ENCODE measurements at places on chromosomes 13 and 19. TPM values are rescaled to one million over a fixed set of nuclear protein-coding genes. Genes with fewer than 3 reads are reported as not detected.

LCP1 gene
- 23.9 TPM for total RNA-seq

PROZ gene
- total RNA-seq: not detected

CILP2 gene
- total RNA-seq: not detected

LIM2 gene
- not detected for total RNA-seq

SLC1A5 gene
- 81.4 TPM for total RNA-seq

ATCAY gene
- not detected for total RNA-seq

CEACAM7 gene
- not detected for total RNA-seq

APOC4 gene
- total RNA-seq: not detected

MAP4K1 gene
- total RNA-seq: 2.5 TPM

RYR1 gene
- 5.7 TPM for total RNA-seq

ERVK3-1 gene
- 43.5 TPM for total RNA-seq

MRPL34 gene
- total RNA-seq: 185 TPM

DZIP1 gene
- 31.2 TPM for total RNA-seq

CNFN gene
- total RNA-seq: 5.0 TPM

RDH8 gene
- not detected for total RNA-seq

CEBPA gene
- 33.9 TPM for total RNA-seq

NBEA gene
- 11.4 TPM for total RNA-seq

GRCh38 chr13:50153876-50154275, 138.6 kb downstream of the KCNRG start:
- no peak for DNase-seq
- H3K4me3 ChIP-seq: peak overlapping the region; percentile 45

- H3K4me3 ChIP-seq: no peak overlapping the region
- no peak for DNase-seq
- no peak overlapping the region for H3K27ac ChIP-seq
Measured at GRCh38 chr19:34504273-34504808, 22.8 kb downstream of the WTIP start.

DNA sequence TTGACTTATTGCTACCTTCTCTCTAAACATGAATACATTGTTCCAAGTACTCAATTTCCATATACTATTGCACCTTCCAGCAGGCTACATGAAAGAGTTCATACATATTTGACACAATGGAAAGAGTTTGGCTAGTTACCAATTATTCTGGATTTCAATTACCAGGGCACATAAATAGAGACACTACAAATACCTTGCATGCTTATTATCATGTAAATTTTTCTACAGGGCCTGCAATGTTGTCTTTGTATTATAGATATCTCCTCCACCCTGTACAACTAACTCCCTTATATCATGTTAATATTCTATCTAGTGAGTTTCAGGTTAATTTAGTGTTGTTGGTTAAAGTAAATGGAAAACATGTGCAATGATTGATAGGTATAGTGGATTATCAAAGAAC, 540.7 kb upstream of the SLITRK5 start:
- no peaks in the 10 kb centered on the region for H3K4me1 ChIP-seq
- H3K27ac ChIP-seq: no peak overlapping the region
- H3K27me3 ChIP-seq: no peaks in the 10 kb centered on the region
- DNase-seq: no peak
- no peak overlapping the region for H3K4me3 ChIP-seq
- no peaks in the 10 kb centered on the region for H3K36me3 ChIP-seq

GRCh38 chr19:48121909-48122371, 11.3 kb upstream of the PLA2G4C start:
- H3K36me3 ChIP-seq: no peaks in the 10 kb centered on the region
- no peak overlapping the region for H3K4me3 ChIP-seq
- no peaks in the 10 kb centered on the region for H3K4me1 ChIP-seq
- DNase-seq: no peak
- no peak overlapping the region for H3K27ac ChIP-seq

- H3K36me3 ChIP-seq: no peaks in the 10 kb centered on the region
- H3K27me3 ChIP-seq: no peaks in the 10 kb centered on the region
- DNase-seq: peak; percentile 60
- peaks cover 82% of the 10 kb centered on the region for H3K4me1 ChIP-seq
- H3K27ac ChIP-seq: peak overlapping the region; percentile 76
- H3K4me3 ChIP-seq: no peak overlapping the region
Measured at GRCh38 chr19:17475541-17476115, 5.3 kb downstream of the SLC27A1 start.

DNA sequence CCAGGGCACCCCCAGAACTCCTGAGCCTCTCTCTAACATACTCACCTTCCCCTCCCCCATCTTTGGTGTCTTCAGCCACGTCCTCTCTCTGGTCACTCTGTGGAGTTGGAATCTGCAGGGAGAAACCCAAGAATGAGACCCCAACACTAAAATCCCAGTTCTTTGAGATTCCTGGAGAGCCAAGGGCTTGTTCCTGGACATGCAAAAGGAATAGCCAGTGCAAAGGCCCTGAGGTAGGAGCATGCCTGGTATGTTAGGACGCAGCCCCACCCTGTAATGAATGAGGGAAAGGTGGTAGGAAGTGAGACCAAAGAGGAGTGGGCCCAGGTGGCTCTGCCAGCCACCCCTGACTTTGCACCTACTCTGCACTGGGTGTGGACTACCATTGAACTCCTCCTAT, 2.4 kb upstream of the LPAR2 start:
- no peak overlapping the region for H3K27ac ChIP-seq
- no peak for DNase-seq
- no peaks in the 10 kb centered on the region for H3K36me3 ChIP-seq
- peaks cover 19% of the 10 kb centered on the region for H3K4me1 ChIP-seq
- H3K4me3 ChIP-seq: no peak overlapping the region

- no peaks in the 10 kb centered on the region for H3K4me1 ChIP-seq
- H3K27ac ChIP-seq: no peak overlapping the region
- H3K36me3 ChIP-seq: no peaks in the 10 kb centered on the region
- DNase-seq: no peak
- H3K27me3 ChIP-seq: no peaks in the 10 kb centered on the region
Measured at GRCh38 chr13:99043831-99044231, 66.0 kb upstream of the DOCK9 start.

DNA sequence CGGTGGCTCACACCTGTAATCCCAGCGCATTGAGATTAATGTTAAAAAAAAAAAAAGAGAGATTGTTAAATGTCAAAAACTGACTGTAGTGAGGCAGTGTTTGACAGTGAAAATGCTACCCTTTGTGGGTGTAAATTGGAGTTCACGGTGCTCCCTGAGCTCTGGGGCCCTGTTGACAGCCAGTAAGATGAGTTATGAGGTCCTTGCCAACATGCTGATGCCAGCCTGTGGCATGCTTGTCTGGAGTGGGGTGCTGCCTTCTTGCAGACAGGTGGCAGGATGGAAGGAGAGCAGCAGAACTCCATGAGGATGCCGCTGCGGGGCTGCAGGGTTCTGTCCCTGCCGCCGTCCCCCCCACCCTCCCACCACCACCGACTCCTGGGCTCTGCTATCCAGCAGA, 25.9 kb downstream of the PRAM1 start:
- no peaks in the 10 kb centered on the region for H3K27me3 ChIP-seq
- H3K27ac ChIP-seq: no peak overlapping the region
- peaks cover 84% of the 10 kb centered on the region for H3K36me3 ChIP-seq
- H3K4me3 ChIP-seq: no peak overlapping the region
- no peaks in the 10 kb centered on the region for H3K4me1 ChIP-seq

DNA sequence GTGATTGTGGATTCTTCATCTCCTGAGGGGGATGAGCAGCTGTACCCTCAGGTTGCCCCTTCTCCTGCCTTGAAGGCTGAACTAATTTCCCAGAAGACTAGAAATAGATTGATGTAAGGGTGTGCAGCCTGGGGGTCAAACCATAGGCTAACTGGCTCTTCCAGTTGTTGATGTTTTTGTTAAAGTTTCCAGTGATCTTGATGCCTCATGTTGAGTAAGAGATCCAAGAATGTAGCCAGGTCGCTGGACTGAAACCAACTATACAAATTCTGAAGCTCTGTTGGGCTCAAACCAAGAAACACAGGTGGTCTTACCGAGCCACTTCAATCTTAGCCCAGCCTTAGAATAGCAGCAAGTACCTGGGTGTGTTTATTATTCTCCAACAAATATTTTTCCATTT, 391.8 kb downstream of the KLF5 start:
- H3K27ac ChIP-seq: no peak overlapping the region
- no peaks in the 10 kb centered on the region for H3K36me3 ChIP-seq
- no peak overlapping the region for H3K4me3 ChIP-seq
- H3K4me1 ChIP-seq: no peaks in the 10 kb centered on the region
- H3K27me3 ChIP-seq: no peaks in the 10 kb centered on the region

- H3K36me3 ChIP-seq: no peaks in the 10 kb centered on the region
- H3K27me3 ChIP-seq: no peaks in the 10 kb centered on the region
- no peak overlapping the region for H3K4me3 ChIP-seq
- no peak overlapping the region for H3K27ac ChIP-seq
Measured at GRCh38 chr13:74623761-74624160, 489.6 kb upstream of the KLF12 start.

DNA sequence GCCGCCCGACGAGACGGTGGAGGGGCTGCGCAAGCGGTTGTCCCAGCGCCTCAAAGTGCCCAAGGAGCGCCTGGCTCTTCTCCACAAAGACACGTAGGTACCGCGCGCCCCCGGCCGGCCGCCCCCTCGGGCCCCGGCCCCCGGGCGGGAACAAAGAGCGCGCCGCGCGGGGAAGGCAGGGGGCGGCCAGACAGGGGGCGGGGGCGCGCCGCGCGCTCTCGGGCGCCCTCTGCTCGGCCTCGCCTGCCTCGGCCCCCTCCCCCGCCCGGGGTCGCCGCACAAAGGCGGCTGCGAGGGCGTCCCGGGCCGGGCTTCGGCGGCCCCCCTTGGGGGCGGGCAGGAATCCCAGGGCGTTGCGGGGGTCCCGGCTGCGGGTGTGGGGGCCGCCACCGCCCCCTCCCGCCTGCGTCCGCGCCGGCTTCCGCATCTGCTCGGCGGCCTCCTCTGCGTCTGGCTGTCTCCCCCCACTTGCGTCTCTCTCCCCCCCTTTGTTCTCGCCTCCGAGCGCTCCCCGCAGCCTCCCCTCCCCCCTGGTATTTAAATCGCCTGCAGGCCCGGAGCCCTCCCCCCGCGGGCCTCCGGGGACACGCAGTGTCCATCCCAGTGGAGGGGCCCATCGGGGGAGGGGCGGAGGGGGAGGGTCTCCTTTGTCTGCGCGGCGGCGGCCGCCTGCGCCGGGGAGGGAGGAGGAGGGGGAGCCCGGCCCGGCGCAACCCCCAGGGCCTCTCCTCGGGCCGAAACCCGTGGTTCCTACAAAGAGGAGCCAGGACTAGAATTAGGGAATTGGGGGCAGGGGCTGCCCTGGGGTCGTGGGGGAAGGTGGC, 2.3 kb downstream of the MIDN start:
- no peak for DNase-seq
- H3K27ac ChIP-seq: peak overlapping the region; percentile 99
- H3K4me1 ChIP-seq: peaks cover 76% of the 10 kb centered on the region

DNA sequence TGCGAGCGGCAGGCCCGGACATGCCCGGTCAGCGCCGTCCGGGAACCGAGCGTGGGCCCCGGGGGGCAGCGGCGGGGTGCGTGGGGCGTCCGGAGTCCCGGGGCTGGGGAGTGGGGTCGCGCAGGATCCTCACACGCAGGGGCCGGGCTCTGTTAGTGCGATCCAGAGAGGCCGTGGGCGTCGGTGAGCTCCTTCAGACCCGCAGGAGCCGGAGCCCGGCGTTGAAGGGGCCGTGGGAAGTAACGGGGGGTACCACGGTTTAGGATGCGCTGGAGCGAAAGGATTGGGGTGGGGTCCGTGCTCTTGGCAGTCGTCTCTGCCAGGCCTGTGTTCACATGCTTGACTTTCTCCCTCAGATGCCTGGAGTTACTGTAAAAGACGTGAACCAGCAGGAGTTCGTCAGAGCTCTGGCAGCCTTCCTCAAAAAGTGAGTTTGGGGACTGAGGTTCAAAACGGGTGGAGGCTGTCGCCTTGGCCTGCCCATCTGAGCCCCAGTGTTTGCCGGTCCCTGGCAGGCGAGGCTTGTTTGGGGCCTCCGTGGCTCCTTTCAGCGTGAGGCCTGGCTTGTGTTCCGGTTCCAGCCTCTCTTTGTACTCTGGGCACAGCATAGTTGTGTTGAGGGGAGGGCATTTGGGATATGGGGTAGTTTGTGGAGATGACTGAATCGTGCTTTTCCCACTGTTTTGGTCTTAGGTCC, 512 bp downstream of the RPS19 start:
- no peaks in the 10 kb centered on the region for H3K27me3 ChIP-seq
- DNase-seq: no peak
- H3K4me1 ChIP-seq: peaks cover 51% of the 10 kb centered on the region
- no peaks in the 10 kb centered on the region for H3K36me3 ChIP-seq
- peak overlapping the region; percentile 98 for H3K4me3 ChIP-seq
- H3K27ac ChIP-seq: peak overlapping the region; percentile 89

DNA sequence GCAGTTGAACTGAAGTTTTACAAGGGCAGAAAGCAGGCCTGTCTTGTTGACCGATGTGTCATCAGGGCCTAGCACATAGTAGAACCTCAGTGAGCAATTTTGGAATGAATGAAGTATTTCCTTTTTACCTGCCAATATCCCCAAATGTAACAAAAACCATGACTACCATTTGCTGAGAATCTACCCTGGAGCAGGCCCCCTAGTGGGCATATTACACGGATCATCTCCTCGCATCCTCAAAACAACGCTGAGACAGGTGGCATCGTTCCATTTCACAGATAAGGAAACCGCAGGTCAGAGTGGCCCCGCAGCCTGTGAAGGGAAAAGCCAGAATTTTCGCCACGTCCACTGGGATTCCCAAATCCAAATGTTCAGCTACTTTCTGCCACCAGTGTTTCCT, 77.9 kb downstream of the CACNA1A start:
- peak; percentile 4 for DNase-seq
- H3K4me3 ChIP-seq: no peak overlapping the region
- no peak overlapping the region for H3K27ac ChIP-seq
- H3K36me3 ChIP-seq: no peaks in the 10 kb centered on the region

- no peaks in the 10 kb centered on the region for H3K4me1 ChIP-seq
- H3K4me3 ChIP-seq: no peak overlapping the region
- H3K36me3 ChIP-seq: no peaks in the 10 kb centered on the region
- no peak for DNase-seq
Measured at GRCh38 chr19:54389553-54389952, 24.8 kb upstream of the LAIR1 start.

DNA sequence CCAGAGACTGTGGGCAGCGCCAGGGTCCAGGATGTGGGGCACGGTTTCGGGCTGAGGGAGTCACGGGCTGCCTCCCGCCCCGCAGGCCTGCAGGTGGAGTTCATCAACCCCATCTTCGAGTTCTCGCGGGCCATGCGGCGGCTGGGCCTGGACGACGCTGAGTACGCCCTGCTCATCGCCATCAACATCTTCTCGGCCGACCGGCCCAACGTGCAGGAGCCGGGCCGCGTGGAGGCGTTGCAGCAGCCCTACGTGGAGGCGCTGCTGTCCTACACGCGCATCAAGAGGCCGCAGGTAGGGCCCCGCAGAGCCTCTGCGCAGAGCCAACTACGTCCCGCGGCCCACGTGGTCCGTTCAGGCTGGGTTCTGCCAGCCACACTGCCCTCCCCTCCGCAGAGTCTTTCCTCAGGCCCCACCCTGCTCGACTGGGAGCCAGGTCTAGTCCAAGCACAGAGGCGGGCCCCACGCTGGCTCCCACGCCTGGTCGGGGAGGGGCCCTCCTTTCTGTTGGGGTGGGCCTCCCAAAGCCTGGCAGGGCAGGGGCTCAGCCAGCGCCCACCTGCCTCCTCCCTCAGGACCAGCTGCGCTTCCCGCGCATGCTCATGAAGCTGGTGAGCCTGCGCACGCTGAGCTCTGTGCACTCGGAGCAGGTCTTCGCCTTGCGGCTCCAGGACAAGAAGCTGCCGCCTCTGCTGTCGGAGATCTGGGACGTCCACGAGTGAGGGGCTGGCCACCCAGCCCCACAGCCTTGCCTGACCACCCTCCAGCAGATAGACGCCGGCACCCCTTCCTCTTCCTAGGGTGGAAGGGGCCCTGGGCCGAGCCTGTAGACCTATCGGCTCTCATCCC, 2.0 kb upstream of the POLD1 start:
- no peak overlapping the region for H3K27ac ChIP-seq
- DNase-seq: no peak
- no peaks in the 10 kb centered on the region for H3K27me3 ChIP-seq
- H3K4me1 ChIP-seq: peaks cover 28% of the 10 kb centered on the region

Data from tibial nerve (tissue), 4 donors.